ENCODE measurements at places on chromosomes 3 and 15.
A peak's percentile ranks its signal among the peaks of the same experiment; 100 is the strongest.

GRCh38 chr15:84661001-84661400, 3.0 kb upstream of the NMB start:
- DNase-seq = no peak

DNA sequence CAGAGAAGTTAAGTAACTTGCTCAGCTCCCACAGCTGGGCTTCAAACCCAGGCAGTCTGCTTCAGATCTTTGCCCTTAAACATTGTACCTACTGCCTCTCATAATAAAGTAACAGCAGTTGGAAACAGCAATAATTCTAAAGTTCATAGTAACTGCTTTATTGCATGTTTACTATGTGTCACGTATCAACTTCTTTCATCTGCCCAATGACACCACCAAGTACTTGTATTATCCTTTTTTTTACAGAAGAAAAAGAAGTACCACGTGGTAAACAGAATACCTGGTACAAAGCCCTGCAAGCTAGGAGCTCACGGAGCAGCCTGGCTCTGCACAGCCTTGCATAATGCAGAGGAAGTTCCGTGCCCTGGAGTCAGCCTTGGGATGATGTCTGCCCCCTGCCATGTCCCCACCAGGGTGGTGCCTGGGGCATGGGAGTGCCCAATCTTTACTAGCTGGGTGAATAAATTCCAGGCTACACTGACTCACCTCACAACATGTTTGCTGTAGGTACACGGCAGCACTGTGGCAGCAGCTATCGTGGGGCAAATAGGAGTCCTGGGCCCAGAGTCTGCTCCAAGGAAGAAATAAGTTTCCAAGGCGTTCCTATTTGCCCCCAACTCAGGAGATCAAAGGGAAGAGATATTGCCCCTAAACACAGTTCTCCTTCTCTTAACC, 77.2 kb downstream of the LDHAL6B start:
- no peak for DNase-seq

GRCh38 chr3:181718369-181718768, 6.6 kb downstream of the SOX2 start:
- DNase-seq = no peak

DNA sequence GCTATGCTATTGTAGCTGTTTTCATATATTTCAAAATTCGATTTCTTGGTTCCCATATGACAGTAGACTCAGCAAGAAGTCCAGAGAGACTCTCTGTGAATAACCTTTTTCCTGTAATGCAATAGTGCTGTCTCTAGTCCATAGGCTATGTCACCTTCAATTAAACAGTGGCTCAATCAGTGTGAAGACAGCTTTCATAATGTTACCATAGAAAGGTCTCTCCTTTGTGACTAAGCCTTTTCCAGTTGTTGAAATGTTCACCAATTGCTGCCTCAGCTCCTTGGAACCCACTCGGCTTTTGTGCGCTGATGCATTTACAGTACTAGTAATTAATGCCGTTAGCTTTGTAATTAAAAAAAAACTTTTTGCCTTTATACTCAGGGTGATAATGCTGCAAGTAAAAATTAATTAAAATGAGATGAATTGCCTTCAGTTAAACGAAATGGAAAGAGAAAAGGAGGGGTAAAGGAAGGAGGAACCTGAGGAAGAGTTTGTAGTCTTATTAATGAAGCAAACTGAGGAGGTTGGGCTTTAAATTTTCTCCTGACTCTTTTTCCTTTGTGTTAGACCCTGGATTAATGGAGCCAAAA, 214.8 kb downstream of the LSAMP start:
- DNase-seq = no peak

- no peak for DNase-seq
These were observed 11.5 kb upstream of the PARP14 start for GRCh38 chr3:122668930-122669730.

- no peak for DNase-seq
These were observed 78.0 kb downstream of the ALCAM start for GRCh38 chr3:105444725-105445124.

- no peak for DNase-seq
These were observed 375.9 kb upstream of the NAALADL2 start for GRCh38 chr3:174483254-174483653.

GRCh38 chr3:186275436-186275835, 86.6 kb downstream of the DGKG start:
- DNase-seq = no peak

GRCh38 chr3:9330166-9330703, 32.6 kb upstream of the THUMPD3 start:
- no peak for DNase-seq

GRCh38 chr3:63981980-63982379, 41.3 kb downstream of the PSMD6 start:
- no peak for DNase-seq

DNA sequence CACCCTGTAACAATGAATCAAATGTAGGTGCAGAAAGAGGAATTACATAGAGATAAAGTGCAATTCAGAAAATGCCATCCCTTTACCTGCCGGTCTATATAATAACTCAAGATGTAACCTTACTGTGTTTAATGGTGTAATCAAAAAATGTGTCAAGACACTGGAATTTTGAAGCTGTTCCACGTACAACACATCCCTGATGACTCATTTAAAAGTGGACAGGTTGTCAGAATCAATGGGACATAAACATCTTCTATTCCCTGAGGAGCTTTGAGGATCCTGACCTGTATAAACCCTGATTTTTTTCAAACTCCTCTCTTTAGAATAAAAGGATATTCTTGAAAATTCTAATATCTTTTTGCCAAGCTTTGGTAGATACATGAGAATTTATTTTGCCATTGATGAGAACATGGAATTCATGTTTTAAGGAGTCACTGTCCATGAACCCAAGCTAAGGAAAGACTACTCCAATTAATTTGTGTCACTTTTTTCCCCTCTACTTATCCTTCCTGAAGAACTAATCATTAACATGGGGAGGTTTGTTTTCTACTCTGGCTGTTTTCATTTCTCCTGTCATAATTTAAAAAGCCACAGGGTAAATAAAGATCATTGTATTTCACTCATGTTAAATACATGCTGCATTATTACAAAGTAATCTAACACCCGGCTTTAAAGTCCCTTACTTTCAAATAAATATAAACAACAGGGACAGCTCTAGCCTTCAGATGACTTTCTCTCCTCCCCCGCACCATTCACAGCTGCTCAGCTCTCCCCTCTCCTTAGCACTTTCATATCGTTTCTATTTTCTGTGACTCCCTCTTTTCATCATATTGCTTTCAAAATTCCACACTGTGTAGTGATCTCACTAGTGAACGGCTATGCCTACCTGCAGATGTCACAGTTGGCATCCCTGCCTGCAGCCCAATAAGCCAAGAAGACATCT, 138.3 kb downstream of the TAFA4 start:
- no peak for DNase-seq

- DNase-seq = no peak
These were observed 41.2 kb downstream of the TRA2B start for GRCh38 chr3:185896636-185897035.

- no peak for DNase-seq
These were observed 30.9 kb downstream of the IL20RB start for GRCh38 chr3:136988651-136989050.

GRCh38 chr3:4724051-4724629, 231.0 kb downstream of the ITPR1 start:
- DNase-seq = no peak

DNA sequence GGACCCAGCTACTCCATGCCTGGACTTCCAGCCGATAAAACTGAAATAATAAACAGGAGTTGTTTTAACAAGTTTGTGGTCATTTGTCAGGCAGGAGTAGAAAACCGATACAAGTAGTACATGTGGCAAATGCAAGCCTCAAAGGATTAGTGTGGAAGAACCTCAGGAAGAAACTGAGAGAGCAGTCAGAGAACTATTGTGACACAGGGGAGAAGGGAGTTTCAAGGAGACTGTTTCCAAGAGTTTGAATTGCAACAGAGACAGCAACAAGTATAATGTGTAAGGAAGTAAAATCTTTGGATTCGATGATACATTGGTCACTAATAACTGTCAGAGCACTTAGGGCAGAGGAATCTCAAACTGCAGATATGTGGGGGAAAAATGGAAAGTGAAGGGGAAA, 450.6 kb upstream of the ARHGEF26 start:
- no peak for DNase-seq

DNA sequence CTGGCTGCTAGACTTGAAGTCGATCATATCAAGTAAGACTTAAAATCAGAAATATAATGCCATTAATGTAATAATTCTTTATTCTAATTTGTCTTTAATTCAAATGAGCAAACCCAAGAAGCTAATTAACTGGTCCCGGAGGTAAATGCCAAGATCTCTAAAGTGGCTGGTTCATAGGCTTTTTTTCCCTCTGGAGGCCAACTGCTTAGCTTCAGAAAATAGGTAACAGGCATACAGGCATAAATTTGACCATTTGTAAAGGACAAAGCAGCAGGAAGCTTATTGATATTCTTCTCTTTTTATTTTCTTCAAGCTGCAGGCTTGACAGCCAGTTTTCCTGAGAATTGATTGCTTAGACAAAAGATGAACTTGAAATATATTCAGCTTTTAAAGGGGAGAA, 158.6 kb upstream of the RAP2B start:
- DNase-seq = no peak

DNA sequence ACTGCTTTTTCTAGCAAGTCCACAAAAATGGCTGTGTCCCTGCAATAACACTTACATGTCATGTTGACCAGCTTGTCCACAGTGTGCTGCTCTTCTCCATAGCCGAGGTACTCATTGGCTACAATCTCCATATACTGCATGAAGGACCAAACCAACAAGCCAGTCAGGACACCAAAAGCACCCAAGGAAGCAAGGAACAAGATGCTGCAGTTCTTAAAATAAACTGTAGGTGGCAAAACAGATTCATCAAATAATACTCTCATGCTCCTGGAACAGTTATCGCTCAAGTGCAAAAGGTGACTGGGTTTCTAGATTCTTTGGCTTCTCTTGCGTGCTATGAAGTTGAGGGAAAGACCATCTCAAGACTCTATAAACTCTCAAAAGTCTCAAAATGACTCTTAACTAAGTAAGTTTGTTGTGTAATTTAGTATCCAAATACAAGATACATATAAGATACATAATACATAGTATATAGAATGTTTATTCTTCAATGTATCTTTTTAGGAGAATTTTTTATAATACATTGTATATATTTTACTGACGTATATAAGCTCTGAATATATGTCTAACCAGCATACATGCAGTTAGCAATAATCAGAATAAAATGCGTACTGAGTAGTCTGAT, 57.0 kb downstream of the NEK10 start:
- DNase-seq = no peak

GRCh38 chr15:77807115-77807514, 174.4 kb upstream of the LINGO1 start:
- no peak for DNase-seq

DNA sequence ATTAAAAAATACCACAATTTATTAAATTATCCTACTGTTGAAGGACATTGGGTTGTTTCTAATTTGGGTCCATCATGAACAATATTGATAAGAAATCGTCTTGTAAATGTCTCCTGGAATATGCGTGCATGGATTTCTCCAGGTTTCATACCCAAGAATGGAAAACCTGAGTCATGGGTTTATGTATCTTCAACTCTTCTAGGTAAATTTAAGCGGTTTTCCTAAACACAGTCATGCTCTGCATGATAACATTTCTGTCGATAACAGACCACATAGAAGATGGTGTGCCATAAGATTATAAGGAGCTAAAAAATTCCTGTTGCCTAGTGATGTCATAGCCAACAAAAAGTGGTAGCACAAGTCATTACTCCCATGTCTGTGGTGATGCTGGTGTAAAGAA, 39.9 kb upstream of the SCN5A start:
- no peak for DNase-seq

DNA sequence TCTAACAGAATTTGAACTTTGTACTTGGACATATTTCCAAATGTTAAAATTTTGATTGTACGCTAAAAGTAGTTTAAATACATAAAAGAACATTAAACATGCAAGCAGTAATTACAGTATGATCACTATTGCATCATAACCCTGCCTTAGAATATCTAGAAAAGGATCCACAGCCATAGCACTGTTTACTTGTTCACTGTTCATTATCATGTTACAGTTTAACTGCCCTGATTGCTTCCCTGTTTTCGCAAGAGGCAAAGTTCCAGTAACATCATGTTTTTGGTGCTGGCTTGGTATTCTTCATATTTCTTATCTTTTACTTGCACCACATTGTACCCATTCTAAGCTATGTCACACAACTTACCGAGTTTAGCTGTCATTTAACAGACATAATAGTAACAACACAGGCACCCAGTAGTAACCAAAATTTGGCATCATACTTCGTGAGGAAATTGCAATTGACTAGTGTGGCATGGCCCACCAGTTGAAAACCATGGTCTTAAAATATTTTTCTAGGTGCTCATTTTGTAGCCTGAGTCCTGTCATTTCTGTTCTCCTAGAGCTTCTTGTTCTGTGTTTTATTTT, 13.3 kb upstream of the TMEM87A start:
- DNase-seq = no peak

GRCh38 chr15:50879016-50879617, 29.4 kb upstream of the AP4E1 start:
- DNase-seq = no peak

GRCh38 chr3:69009559-69010410, 3.7 kb downstream of the EOGT start:
- DNase-seq = no peak

GRCh38 chr15:72193836-72194396, 3.7 kb downstream of the GRAMD2A start:
- DNase-seq = no peak

- DNase-seq = no peak
These were observed 65.3 kb downstream of the BLM start for GRCh38 chr15:90782442-90782841.

- peak; percentile 31 for DNase-seq
These were observed 1.0 kb upstream of the CCR5 start for GRCh38 chr3:46369675-46370132.

GRCh38 chr3:160340351-160340750, 58.7 kb downstream of the IFT80 start:
- no peak for DNase-seq

DNA sequence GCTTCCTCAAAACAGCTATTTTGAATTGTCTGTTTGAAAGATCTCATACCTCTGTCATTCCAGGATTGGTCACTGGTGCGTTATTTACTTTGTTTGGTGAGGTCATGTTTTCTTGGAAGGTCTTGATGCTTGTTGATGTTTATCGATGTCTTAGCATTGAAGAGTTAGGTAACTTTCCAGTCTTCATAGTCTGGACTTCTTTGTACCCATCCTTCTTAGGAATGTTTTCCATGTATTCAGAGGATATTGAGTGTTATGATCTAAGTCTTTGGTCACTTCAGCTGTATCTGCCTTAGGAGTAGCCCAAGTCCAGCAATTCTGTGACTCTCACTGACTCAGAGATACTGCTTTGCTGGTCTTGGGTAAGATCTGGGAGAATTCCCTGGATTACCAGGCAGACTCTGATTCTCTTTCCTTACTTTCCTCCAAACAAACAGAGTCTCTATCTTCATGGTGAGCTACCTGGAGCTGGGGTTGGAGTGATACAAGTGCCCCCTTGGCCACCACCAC, 398.6 kb downstream of the ZIC4 start:
- DNase-seq = no peak

DNA sequence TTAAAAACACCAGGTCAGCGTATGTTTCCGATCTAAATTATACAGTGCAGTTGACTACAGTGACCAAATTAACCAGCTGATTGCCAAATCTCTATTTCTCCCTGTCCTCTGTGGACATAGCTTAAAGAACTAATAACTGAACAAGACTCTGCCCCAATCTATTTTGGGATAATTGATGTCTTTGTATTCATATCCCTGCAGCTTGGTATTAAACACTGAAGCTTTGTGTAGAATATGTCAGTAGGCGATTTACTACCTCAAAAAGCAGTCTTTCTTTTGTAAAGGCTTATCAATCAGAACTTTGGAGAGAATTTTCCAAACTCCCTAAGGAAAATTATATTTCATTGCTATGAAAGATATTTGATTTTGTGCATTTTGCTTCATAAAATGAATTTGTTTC, 258.2 kb downstream of the SOX2 start:
- DNase-seq = no peak

- DNase-seq = no peak
These were observed 79.2 kb upstream of the KLF13 start for GRCh38 chr15:31247404-31247803.
